ENCODE measurements at places on chromosomes 16 and 17. TPM values are rescaled to one million over a fixed set of nuclear protein-coding genes. Genes with fewer than 3 reads are reported as not detected.

The OR4D1 gene
- not detected for total RNA-seq

The FBXO39 gene
- 0.49 TPM for total RNA-seq

GRCh38 chr16:69056421-69056820 is 49.0 kb upstream of the HAS3 start:
- H3K36me3 ChIP-seq = no peaks in the 10 kb centered on the region
- no peak overlapping the region for H3K27ac ChIP-seq
- H3K4me1 ChIP-seq = no peaks in the 10 kb centered on the region
- H3K4me3 ChIP-seq = no peak overlapping the region
- H3K27me3 ChIP-seq = no peaks in the 10 kb centered on the region

- peaks cover 69% of the 10 kb centered on the region for H3K36me3 ChIP-seq
- no peak for DNase-seq
- H3K27me3 ChIP-seq = no peaks in the 10 kb centered on the region
- peaks cover 18% of the 10 kb centered on the region for H3K4me1 ChIP-seq
- no peak overlapping the region for H3K27ac ChIP-seq
Measured at GRCh38 chr17:8141045-8141444, 11.2 kb downstream of the PER1 start.
